ENCODE measurements at places on chromosomes 4 and X.

DNA sequence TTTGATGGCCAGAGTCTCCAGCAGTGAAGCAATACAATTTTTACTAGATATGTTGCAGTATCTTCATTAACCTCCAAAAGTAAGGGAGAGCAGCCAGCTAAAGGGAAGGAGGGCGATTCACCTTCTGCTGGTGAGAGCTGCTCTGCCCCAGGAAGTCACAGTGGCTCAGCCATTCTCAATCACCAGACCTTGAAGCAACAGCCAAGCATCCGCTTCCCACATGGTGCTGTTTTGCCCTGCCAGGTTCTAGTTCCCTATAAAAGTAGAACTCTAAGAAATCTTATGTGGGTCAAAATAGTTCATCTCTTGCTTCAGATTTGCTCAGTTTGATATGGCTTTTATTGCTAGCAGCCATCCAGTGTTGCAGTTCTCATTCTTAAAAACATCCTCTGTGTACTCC lies 166.8 kb downstream of the STIM2 start:
- no peak for DNase-seq

DNA sequence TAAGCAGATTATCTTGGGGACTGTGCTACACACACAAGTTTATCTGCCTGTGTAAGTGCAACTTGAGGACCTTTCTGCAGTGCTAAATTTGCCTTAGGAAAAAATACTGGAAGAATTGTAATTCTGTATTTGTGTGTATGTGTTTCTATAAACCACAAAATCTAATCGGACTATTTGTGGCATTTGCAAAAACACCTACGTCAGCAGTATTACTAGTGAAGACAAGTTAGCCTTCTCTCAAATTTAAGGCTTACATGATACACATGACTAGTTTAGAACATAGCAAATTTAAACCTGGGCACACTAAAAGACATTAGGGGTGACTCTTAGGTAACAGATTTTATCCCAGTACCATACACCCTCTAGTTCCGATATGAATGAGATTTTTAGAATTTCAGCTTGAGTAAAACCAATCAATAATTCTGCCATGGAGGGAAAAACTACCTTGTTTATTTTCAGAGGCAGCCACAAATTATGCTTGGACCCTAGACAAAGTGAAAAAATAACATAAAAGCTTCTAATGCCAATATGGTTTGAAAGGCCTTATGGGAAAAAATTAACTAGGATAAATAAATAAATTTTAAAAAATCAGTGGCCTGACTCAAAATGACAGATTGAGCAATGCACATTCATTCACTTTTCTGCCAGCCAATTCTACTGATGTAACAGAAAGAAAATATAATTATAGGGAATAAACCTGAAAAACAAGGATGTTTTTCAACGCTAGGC lies 176.4 kb downstream of the SNCA start:
- no peak for DNase-seq

DNA sequence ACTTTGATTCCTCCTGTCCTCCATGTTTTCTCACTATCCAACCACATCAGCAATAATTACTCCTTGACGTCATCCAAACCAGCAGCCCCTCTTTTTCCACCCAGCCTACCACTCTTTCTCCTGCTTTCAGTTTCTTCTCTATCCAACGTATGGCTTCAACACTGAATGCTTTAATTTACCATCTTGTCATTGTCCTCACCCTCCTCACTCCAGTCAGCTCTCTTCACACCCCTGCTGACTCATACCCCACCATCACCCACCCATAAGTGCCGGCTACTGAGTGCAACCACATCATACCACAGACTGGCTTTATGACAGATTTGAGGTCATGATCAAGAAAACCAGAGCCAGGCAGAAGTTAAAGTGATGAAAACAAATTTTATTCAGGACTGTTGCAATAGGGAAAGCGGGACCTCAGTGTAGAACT lies 9.8 kb upstream of the ANXA5 start:
- DNase-seq, result no peak

DNA sequence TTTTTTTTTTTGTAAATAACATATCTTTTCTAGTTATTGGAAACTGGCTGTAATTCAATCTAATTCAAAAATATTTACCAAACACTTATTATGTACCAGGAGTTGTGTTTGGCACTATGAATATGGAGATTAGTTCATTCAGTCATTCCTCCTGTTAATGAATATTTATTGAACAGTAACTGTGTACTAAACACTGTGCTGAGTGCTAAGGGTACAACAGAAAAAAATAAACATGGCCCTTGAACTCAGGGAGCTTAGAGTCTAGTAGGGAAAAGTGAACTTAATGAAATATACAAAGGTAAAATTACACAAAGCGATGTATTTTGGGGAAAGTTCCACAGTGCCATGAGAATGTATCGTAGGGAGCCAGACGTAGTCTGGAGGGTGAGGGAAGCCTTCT lies 87.1 kb downstream of the STK32B start:
- no peak for DNase-seq

GRCh38 chrX:54427837-54428424 lies 12.3 kb upstream of the TSR2 start:
- DNase-seq, result no peak

DNA sequence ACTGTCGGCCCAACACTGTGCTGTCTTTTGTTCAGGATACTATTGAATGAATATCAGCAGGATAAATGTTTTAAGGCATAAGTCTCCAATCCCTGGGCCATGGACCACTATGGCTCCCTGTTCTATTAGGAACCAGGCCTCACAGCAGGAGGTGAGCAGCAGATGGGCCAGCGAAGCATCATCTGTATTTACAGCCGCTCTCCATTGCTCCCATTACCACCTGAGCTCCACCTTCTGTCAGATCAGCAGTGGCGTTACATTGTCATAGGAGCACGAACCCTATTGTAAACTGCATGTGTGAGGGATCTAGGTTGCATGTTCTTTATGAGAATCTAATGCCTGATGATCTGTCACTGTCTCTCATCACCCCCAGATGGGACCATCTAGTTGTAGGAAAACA lies 3.7 kb upstream of the APLN start:
- DNase-seq, result no peak

GRCh38 chrX:120604361-120604782 lies 471 bp downstream of the MCTS1 start:
- DNase-seq, result no peak

GRCh38 chrX:623268-623598 lies 7.4 kb upstream of the SHOX start:
- no peak for DNase-seq

DNA sequence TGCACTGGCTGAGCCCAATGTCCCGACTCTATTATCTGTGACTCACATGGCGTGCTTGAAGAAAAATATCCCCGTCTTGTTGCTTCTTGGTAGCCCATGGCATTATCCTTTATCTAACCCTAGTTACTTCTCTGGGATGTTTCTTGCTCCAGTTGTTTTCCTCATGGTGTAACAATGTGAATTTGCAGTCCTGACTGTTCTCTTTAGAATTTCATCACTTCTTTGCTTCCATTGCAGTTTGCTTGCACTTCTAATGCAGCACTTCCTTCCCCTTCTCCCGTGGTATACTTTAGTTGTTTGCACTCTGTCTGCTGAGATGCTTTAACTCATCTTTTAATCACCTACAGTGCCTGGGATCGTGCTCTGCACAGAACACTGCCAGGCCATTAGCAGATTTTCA lies 126.9 kb downstream of the MAML3 start:
- DNase-seq, result no peak

DNA sequence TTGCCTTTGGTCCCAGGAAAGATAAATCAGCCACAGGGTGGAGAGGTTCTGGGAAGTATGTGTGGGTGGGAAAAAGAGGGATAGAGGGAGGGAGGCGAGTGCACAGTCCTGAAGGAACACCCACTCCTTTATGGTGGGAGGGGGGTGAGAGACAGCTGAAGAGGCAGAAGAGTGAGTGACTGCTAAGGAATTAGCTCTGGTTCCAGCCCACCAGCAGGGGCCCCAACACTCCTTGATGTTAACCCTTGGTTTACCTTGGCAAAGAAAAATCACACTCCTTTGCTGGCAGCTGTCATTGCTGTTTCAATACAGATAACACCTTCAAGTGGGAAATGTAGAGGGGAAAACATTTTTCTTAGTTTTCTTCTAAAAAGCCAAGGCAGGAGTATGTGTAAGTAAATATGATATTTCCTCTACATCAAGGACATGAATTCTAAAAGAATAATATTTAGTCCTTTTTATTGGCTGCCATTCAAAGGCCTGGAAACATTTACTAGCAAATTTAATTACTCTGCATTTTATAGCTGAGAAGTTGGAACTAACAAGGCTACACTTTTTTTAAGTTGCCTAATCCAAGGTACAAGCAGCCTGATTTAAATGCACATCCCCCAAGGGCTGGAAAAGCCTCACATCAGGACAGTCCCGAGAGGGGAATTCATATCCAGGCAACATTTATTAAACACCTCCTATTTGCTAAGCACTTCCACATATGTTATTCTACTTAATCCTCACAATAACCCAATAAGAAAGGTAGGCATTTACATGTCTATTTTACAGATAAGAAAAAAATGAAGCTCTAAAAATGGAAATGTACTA lies 81.7 kb downstream of the HS6ST2 start:
- no peak for DNase-seq

DNA sequence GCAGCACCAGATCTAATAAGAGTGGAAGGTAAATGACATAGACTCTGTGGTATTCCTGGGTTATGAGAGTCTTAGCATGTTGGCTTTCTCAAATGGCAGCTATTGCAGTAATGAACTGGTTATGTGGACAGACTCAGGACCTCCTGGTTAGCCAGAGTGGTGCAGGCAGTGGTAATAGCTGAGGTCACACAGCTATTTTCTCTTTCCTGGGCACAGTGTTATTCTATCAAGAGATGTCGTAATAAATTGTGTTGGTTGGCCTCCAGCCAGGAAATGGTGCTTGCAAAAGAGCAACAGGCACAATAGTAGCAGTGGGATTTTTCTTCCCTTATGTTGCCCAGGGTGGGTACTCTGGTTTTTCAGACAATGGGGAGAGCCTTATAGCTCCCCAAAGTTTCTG lies 279.2 kb upstream of the FGF16 start:
- DNase-seq, result no peak

DNA sequence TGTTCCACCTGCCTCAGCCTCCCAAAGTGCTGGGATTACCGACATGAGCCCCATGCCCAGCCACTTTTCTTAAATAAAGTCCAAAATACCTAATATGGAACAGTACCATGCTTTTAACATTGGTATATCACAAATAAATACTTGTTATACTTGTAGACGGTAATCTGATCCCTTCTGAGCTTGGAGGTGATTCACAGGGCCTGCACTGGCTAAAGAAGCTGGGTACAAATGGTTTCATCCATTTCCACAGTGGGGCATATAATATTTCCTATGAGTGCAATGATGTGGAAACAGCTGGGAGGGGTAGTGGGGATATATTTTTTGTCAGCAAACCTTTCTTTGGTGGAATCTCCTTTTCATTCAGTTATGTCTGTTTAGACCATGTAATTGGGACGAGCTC lies 35.8 kb downstream of the PLK4 start:
- no peak for DNase-seq
